Memory B cell (primary cell): ENCODE measurements at places on chromosomes 3 and 15.

DNA sequence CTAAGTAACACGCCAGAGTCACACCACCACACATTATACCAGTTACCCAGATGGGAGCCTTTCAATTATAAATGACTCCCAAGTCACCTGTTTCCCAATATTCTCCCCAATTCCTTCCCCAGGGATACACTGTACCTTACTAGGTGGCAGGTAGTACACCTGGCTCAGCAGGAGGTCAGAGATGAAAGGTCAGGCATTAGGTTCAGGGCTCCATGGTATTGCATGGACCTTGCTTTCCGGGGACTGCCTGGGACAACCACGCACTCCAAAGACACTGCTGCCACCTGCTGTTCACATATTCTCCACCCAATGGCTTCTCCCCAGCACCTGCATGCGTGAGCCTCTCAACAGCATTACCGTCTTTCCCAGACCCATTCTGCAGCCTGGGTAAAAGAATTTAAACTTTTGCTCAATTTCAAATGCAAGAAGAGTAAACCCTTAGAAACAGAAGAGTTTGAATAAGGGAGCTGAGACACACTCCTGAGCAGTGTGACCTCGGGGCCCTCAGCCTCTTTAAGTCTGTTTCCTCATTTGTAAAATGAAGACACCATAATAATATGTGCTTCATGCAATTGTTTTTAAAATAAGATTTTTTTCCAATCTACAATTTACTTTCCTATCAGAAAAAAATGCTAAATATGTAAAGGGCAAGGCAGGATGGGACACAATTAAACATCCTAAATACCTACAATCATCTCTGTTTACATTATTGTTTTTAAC lies 28.0 kb upstream of the LACTB start:
- H3K36me3 ChIP-seq: no peaks in the 10 kb centered on the region
- peaks cover 11% of the 10 kb centered on the region for H3K4me1 ChIP-seq
- DNase-seq: peak; percentile 52
- no peak overlapping the region for H3K27ac ChIP-seq

- H3K4me1 ChIP-seq: peaks cover 2% of the 10 kb centered on the region
- H3K36me3 ChIP-seq: peaks cover 6% of the 10 kb centered on the region
- H3K27ac ChIP-seq: no peak overlapping the region
- no peak for DNase-seq
- H3K27me3 ChIP-seq: no peaks in the 10 kb centered on the region
Observed at GRCh38 chr15:76235186-76235826, 76.0 kb downstream of the ETFA start.

- no peaks in the 10 kb centered on the region for H3K4me1 ChIP-seq
- no peak for DNase-seq
- H3K4me3 ChIP-seq: no peak overlapping the region
- no peaks in the 10 kb centered on the region for H3K27me3 ChIP-seq
- H3K27ac ChIP-seq: no peak overlapping the region
Observed at GRCh38 chr3:94269763-94270162, 206.9 kb downstream of the NSUN3 start.

DNA sequence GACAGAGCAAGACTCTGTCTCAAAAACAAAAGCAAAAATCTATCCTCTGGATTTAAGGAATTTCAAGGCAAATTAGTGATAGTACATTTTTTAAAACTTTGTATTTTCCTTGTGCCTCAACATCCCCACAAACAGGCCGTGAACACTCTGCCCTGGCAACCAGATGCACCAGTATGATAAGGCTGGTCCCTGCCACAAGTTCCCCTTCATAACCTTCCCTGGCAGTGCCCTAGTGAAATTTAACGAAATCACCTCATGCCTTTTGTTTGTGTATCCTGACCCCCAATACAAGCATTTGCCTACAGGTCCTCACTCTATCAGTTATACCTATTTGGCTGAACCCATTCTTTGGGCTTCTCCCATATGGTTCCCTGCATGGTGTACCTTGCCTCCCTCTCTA lies 107.4 kb upstream of the FLNB start:
- peaks cover 36% of the 10 kb centered on the region for H3K36me3 ChIP-seq
- H3K4me1 ChIP-seq: no peaks in the 10 kb centered on the region
- no peaks in the 10 kb centered on the region for H3K27me3 ChIP-seq
- H3K4me3 ChIP-seq: no peak overlapping the region
- H3K27ac ChIP-seq: no peak overlapping the region
- DNase-seq: no peak

GRCh38 chr3:118573912-118574311 lies 460.7 kb downstream of the IGSF11 start:
- H3K4me3 ChIP-seq: no peak overlapping the region
- H3K27me3 ChIP-seq: no peaks in the 10 kb centered on the region
- DNase-seq: no peak

DNA sequence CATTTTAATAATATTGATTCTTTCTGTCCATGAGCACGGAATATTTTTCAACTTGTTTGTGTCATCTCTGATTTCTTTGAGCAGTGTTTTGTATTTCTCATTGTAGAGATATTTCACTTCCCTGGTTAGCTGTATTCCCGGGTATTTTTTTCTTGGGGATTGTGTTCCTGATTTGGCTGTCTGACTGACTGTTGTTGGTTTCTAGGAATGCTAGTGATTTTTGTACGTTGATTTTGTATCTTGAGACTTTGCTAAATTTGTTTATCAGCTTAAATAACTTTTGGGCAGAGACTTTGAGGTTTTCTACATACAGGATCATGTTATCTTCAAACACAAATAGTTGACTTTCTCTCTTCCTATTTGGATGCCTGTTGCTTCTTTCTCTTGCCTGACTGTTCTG lies 418.8 kb upstream of the ALCAM start:
- peaks cover 3% of the 10 kb centered on the region for H3K27me3 ChIP-seq
- H3K4me3 ChIP-seq: no peak overlapping the region
- no peak overlapping the region for H3K27ac ChIP-seq
- H3K36me3 ChIP-seq: no peaks in the 10 kb centered on the region
- H3K4me1 ChIP-seq: no peaks in the 10 kb centered on the region
- no peak for DNase-seq

DNA sequence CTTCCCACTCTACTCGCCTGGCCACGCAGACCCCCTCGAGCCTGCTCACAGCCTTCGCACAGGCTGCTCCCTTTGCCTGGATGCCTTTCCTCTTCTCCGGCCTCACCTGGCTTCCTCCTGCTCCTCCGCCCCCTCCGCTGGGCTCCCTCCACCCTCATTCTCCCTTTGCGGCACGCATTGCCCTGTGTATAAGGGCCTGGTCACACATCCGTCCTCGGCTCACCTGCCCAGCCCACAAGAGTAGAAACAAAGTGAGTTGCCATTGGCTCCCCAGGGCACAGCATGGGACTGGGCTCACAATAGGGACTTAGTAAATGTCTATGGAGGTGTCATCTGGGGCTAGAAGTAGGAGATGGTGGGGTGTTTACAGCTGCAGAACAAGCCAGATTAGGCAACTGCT lies 4.2 kb downstream of the PLXND1 start:
- DNase-seq: no peak
- H3K27me3 ChIP-seq: peaks cover 12% of the 10 kb centered on the region
- H3K4me1 ChIP-seq: peaks cover 10% of the 10 kb centered on the region

DNA sequence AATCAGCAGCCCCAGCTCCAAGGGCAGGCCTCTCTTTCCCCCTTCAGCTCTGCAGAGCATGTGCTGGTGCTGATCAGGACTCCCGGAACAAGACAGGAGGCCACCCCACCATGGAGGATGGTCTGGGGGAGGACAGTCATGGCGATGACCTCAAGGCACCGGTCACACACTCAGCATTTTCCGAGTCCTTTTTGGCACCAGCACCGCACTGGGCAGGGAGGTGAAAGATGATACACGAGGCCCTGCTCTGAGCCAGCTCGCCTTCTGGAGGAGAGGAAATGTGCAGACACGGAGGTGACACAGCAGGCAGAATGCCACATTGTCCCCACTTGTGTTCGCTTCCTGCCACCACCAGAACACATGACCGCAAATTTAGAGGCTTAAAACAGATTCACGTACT lies 61.8 kb upstream of the SEC61A1 start:
- peaks cover 4% of the 10 kb centered on the region for H3K27me3 ChIP-seq
- no peaks in the 10 kb centered on the region for H3K4me1 ChIP-seq

- H3K4me3 ChIP-seq: no peak overlapping the region
- DNase-seq: no peak
- peaks cover 20% of the 10 kb centered on the region for H3K36me3 ChIP-seq
- no peaks in the 10 kb centered on the region for H3K27me3 ChIP-seq
- peaks cover 16% of the 10 kb centered on the region for H3K4me1 ChIP-seq
Observed at GRCh38 chr3:136685882-136686281, 66.3 kb downstream of the STAG1 start.

- H3K4me1 ChIP-seq: no peaks in the 10 kb centered on the region
- no peak overlapping the region for H3K27ac ChIP-seq
- peaks cover 3% of the 10 kb centered on the region for H3K27me3 ChIP-seq
- no peak overlapping the region for H3K4me3 ChIP-seq
- no peak for DNase-seq
- no peaks in the 10 kb centered on the region for H3K36me3 ChIP-seq
Observed at GRCh38 chr3:55157731-55158130, 229.9 kb upstream of the LRTM1 start.

DNA sequence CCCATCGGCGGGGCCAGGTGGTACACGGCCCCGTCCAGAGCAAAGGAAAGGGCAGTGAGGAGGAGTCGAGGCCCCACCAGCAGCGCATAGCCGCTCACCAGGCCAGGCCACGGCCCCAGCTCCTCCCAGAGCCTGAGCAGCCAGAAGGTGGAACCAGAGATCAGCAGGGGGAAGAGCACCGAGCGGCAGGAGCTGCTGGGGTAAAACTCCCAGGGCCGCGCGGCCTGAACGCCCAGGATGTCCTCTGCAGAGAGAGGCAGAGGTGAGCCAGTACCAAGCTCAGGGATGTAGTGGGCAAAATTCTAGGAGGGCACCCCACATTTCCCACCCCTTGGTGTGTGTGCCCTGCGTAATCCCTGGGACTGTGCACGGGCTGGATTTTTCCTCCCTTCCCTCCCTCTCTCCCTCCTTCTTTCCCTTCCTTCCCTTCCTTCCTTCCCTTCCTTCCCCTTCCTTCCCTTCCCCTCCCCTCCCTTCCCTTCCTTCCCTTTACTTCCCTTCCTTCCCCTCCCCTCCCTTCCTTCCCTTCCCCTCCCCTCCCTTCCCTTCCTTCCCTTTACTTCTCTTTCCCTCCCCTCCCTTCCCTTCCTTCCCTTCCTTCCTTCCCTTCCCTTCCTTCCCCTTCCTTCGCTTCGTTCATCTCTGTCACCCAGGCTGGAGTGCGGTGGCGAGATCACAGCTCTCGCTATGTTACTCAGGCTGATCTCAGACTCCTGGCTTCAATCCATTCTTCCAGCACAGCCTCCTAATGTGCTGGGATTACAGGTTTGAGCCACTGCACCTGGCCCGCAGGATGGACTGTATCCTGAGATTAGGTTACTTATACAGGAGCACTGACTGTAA lies 6.3 kb upstream of the NCBP2 start:
- DNase-seq: no peak
- H3K36me3 ChIP-seq: no peaks in the 10 kb centered on the region
- H3K27me3 ChIP-seq: no peaks in the 10 kb centered on the region
- H3K4me1 ChIP-seq: peaks cover 11% of the 10 kb centered on the region
- H3K4me3 ChIP-seq: no peak overlapping the region

DNA sequence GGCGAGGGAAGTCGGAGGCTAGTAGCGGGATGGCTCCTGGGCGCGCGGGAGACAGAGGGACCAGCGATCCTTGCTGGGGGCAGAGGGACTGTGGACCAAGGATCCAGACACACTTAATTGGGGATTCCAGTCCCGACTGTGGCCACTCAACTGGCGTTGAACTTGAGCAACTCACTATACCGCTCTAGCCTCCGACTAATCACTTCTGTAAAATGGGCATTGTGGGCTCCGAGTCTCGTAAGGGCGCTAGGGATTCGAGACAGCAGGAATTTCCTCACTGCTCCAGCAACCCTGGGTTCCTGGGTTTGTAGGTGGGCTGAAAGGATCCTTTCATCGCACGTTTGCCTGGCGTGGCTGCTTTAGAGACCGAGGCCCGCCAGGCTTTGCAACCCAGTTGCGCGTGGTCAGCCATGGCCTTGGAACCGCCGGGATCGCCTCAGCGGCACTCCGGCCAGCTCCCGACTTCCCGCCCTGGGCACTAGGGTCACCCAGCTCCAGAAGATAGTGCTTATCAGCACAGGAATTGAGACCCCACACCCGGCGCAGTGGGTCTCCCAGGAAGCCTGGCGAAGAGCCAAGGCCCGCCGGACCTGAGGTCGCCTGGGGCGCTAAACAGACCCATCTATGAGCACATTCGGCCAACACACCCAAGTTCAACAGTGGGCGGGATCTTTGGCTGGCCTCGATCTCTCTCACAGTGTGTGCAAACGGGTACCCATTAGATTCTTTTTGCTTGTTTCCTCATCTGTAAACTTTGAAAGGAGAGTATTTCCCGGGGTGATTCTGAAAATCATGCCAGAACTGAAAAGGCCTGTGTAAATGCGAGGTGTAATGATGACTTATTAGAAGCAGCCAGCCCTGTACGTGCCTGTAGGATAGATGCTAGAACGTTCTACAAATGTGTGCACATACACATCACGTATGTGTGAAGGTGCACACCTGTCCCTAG lies 9.9 kb downstream of the FOXL2 start:
- peak overlapping the region; percentile 75 for H3K4me3 ChIP-seq
- peaks cover 36% of the 10 kb centered on the region for H3K27me3 ChIP-seq
- no peak overlapping the region for H3K27ac ChIP-seq
- peaks cover 9% of the 10 kb centered on the region for H3K4me1 ChIP-seq

- H3K4me1 ChIP-seq: peaks cover 5% of the 10 kb centered on the region
- H3K27ac ChIP-seq: peak overlapping the region; percentile 14
- no peak overlapping the region for H3K4me3 ChIP-seq
- no peaks in the 10 kb centered on the region for H3K36me3 ChIP-seq
- H3K27me3 ChIP-seq: peaks cover 2% of the 10 kb centered on the region
Observed at GRCh38 chr15:69131362-69132220, 28.8 kb upstream of the GLCE start.

- H3K27me3 ChIP-seq: no peaks in the 10 kb centered on the region
- no peak overlapping the region for H3K27ac ChIP-seq
- DNase-seq: no peak
- no peaks in the 10 kb centered on the region for H3K4me1 ChIP-seq
- no peak overlapping the region for H3K4me3 ChIP-seq
Observed at GRCh38 chr3:128413003-128413370, 53.7 kb downstream of the DNAJB8 start.

DNA sequence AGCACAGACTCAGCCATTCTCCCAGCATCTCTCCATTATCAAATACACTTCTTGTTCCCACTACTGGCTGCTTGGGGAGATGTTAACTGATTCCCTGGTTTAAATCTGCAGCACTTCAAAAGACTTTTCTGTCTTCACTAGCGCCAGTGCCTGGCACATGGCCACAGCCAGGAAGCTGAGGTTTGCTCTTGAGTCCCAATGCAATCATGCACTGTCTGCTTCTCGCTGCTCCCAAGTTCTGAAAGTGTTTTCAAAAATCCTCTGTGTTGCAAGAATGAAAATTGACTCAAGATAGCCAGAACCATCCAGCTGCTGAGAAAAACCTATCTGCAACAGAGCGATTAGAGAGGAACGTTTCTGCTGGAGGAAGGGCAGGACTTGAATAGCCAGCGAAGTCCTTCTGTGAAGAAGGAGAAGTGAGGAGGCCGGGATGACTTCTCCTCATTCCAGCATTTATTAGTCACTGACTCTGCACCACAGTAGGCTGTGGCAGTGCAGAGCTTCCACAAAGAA lies 358.4 kb upstream of the NR2F2 start:
- no peaks in the 10 kb centered on the region for H3K36me3 ChIP-seq
- no peak overlapping the region for H3K27ac ChIP-seq
- peaks cover 5% of the 10 kb centered on the region for H3K27me3 ChIP-seq
